D341Med (cell line): ENCODE measurements at places on chromosomes 3 and 15.

DNA sequence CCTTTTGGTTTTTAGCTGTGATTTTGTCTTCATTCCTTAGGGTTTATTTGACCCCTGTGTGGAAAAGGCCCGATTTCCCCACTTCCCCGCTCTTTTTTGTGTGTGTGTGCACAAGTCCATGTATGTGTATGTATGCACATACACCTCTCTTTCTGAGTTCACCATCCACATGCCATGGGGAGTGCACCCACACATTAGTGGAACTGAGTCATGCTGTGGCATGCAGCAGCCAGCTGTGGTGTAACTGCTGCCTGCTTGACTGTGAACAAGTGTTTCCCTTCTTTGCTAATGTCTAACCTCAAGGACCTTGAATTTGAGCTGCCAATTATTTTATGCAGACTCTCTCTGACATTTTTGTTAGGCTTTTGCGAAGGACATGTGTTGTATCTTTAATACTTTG is 434.9 kb upstream of the TPM1 start:
- no peak for DNase-seq

GRCh38 chr3:23800731-23801130 is 5.0 kb upstream of the UBE2E1 start:
- no peak for DNase-seq

DNA sequence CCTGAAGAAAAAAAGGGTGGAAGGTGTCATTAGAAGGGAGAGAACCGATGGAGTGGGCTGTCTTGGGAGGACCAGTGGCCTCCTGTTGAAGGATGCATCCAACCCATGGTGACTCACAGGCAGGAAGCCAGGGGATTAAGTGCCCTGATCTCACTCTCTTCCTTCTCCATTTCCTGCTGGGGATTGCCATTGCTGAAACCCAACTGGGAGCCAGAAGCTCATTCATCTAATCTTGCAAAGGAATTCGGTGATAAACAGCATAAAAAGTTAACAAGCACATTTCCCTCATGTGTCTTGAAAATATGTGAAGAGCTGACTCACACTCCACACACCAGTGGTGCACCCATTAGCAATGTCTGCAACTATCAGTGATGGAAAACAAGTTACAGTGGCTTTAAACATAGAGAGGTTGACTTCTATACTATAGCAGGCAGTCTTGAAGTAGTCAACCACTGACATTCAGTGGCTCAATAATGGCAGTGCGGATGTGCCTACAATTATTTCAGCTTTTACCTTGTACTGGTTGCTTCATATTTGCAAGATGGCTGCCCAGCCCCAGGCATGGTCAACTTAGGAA is 12.8 kb upstream of the CSRNP1 start:
- no peak for DNase-seq

- DNase-seq = no peak
Measured at GRCh38 chr15:36191459-36191858, 388.0 kb upstream of the CDIN1 start.

DNA sequence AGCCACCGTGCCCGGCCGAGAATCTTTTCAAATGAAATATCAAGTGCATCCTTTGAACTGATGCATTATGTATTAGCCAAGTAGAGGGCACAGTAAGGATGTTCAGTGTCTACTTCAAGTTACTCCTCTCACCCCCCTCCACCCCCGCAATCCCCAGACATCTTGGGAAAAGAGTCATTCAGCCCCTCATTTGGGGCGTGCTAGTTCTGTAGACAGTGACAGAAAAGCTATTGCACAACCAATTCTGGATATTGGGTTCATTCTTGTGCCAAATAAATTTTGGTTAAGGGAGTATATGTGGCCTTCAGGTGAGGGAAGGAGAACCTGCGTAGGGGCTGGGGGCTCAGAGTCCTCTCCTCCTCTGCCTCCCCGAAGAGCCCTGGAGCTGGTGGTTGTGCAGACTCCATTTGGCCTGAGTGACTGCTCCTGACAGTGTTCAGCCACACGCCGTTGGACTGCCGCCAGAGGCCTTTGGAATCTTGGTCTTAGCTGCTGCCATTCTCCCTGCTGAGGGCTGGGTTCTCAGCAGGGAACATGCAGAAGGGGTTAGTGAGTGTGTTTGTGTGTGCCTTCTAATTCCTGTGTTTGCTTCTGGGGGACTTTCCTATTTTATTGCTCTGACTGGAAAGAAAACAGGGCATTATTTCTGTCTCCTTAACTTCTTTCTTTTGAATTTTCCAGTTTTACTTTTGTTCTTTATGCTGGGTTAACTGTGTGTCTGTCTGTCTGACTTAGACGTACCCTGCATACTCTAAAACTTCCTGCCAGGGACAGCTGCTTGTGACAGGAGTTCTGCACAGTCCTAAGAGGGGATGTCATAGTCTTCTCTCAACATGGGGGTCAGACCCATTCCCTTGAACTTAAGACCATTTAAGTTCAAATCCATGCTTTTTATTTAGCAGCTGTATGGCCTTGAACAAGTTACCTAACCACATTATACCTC is 21.0 kb downstream of the RARB start:
- peak; percentile 45 for DNase-seq

DNA sequence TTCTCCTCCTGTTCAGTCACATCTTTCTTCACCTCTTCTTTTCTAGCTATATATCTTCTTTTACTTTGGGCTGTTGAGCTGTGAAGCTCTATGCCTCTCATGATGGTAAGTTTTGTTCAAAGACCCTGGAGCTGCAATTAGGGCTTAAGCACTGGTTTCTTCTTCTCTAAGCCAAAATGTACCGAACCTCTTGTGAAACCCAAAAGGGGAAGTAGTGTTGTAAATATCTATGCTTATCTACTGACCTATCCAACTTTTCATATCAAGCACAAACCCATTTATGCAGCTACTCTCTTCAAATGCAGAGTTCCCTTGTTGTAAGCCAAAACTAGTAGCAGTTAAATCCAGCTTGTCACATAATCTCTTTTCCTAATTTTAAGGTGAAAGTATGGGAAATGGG is 123.6 kb upstream of the CD96 start:
- DNase-seq = no peak

- DNase-seq = peak; percentile 70
Measured at GRCh38 chr15:60212536-60212935, 185.2 kb downstream of the ANXA2 start.

DNA sequence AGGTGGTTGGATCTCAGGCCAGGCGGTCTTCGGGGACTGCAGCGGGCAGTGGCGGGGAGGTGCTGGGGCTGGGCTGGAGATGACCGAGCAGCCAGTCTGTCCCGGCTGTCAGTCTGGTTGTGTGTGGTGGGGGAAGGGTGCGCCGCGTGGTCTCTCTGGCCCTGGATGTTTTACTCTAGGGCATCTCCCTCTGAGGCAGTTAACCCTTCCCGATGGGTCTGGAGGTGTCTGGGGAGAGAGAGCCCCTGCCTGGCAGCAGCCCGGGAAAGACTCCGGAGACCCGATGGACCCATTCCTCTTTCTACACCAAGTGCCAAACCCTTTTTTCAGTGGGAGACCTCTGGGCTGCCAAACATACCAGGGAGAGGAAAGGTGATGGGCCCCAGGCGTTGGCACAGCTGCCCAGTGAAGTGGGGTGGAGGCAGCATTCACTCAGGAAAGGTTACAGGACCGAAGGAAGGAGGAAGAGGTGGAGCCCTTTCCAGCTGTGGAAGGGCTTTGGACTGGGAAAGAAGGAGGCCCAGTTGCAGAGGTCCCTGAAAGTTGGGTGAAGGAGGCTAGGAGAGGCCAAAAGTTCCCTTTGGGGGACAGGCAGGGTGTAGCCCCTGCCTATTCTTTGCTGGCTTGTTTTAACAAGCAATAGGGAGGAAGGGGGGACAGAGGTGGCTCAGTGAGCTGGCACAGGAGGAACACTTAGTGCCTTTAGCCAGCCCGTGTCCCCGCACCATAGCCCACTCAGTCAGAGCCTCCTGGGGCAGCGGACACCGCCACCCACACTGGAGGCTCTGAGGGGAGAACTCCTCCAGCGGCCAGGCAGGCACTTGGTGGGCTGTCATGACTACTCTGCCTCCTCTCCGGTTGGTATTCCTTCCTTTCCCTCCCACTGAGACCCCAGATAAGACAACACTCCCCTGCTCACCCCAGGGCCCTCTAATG is 2.7 kb upstream of the BAHD1 start:
- DNase-seq = no peak

GRCh38 chr3:18378218-18378617 is 46.9 kb downstream of the SATB1 start:
- no peak for DNase-seq

GRCh38 chr3:33231756-33232465 is 13.3 kb upstream of the SUSD5 start:
- DNase-seq = no peak

GRCh38 chr15:71278989-71279756 is 163.9 kb downstream of the THSD4 start:
- DNase-seq = no peak

DNA sequence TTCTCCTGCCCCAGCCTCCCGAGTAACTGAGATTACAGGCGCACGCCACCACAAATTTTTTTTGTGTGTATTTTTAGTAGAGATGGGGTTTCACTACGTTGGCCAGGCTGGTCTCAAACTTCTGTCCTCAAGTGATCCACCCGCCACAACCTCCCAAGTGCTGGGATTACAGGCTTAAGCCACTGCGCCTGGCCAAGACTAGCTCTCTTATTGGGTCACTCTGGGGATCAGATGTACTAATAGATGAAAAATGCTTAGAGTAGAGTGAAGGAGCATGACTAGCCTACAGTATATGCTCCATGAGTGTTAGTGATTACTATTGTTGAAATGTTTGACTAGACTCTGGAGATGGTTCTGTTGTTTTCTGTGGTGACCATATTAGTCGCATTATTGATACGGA is 21.8 kb downstream of the RARB start:
- no peak for DNase-seq
